NT2/D1 (cell line): ENCODE measurements at places on chromosomes 1 and 21.
A peak's percentile ranks its signal among the peaks of the same experiment; 100 is the strongest.

- DNase-seq, result peak; percentile 43
Observed at GRCh38 chr1:169340882-169341281, 26.7 kb downstream of the NME7 start.

DNA sequence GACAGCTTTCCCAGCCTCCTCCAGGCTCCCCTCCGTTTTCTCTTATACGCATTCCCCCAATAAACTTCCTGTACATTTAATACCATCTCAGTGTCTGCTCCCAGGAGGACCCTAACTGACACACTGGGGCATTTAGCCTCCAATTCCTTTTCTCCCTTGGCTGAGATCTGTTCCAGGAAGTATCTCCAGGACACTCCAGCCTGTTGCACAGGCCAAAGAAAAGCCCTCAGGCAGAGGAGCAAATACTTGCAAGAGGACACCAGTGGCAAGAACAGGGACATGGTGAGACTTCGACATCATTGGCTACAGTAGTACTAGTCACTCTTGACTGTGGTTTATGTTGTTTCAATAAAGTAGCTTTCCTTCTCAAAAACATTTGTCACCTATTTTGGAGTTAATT lies 4.7 kb upstream of the SYNJ1 start:
- no peak for DNase-seq

GRCh38 chr21:41283211-41283818 lies 33.3 kb upstream of the FAM3B start:
- DNase-seq, result peak; percentile 74

GRCh38 chr21:43001316-43001715 lies 27.0 kb downstream of the PKNOX1 start:
- DNase-seq, result no peak

DNA sequence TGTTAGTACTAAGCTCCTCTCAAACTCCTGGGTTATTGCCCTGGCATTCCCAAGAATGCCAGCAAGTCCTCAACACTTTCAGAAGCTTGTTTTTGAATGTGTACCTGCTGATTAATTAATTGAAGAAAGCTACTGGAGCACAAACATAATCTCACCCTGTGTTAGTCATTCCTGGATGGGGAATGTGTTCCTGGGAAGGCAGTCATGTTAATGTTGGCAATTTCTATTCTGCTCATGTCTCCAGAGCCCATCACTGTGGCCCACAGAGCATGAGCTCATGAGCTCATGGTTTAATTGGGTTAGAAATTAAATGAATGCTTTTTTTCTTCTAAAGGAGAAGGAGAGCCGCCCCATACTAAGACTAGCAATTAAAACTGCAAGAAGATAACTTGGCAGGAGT lies 31.9 kb upstream of the KCNA3 start:
- DNase-seq, result no peak

DNA sequence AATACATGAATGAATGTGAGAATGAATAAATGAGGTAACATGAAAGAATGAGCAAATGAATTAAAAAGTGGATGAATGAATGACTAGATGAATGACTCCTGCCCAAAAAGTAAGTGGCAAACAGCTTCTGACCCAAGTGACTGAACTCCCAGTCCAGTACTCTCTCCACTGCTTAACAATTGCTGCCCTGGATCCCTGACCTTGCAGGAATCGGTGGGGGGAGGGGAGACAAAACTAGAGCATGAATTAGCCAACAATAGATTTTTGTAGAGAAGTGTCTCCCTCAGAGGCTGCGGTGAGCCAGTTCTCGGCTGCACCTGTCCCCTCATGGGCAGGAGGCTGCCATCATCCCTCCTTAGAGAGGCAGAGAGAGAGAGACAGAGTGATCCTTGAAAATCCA lies 5.9 kb upstream of the GRIK3 start:
- DNase-seq, result no peak

GRCh38 chr1:52111492-52111891 lies 30.4 kb upstream of the ZFYVE9 start:
- no peak for DNase-seq

GRCh38 chr1:215660259-215660658 lies 93.2 kb downstream of the KCTD3 start:
- no peak for DNase-seq

DNA sequence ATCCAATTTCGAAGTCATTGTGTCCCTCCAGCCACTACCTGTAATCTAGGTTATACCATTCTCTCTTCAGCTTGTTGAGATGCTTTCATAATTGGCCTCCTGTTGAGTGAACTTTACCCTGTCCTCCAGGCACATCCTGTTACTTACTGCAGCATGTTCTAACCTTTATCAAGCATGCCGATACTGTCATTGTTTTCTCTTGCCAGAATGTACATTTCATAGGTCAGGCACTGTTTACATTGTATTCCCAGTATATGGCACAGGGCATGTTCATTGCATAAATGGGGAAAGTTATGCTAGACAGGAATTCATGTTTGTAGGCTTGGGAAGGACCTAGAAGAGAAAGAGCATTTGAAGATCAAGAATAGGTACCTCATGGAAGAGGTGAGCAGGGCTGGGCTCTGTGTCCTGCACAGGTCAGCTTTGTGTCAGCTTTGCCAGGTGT lies 10.2 kb downstream of the CXADR start:
- DNase-seq, result no peak

- DNase-seq, result no peak
Observed at GRCh38 chr1:11720525-11720924, 15.4 kb upstream of the AGTRAP start.

DNA sequence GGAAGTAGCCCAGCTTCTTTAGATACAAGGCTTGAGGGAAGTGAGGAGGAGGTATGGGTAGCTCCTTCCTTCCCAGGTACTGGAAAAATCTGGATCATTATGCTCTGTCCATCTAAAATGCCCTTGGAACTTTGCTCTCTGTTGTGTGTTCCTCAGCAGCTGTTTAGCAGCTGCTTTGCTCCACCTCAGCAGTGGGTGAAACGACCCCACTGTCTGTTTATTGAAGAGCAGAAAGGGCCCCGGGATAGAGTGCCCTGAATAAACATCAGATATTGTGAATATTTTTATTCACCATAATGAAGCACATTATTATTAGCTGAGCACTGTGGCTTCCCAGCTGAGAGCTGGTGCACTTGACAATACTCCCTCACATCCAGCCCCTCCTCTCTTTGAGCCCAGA lies 237.9 kb downstream of the PBX1 start:
- no peak for DNase-seq

DNA sequence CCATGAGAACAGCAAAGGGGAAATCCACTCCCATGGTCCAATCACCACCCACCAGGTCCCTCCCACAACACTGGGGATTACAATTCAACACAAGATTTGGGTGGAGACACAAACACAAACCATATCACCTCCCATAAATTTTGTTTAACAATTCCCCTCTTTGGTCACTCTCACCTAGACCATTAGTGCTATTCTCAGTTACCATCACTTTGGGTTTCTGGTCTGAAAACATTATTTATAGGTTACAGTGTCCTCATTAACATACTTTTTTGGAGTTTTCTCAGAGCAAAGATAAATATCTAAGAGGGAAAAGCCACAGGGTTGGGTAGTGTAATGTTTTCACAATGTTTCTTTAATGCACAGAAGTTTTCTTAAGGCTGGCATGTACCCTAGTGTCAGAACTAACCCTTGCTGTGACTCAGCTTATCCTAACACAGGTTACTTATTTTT lies 47.7 kb upstream of the DNAH14 start:
- DNase-seq, result no peak

- DNase-seq, result no peak
Observed at GRCh38 chr1:161187311-161187710, 10.0 kb upstream of the B4GALT3 start.

- DNase-seq, result no peak
Observed at GRCh38 chr1:66290761-66291530, 243.0 kb upstream of the SGIP1 start.

DNA sequence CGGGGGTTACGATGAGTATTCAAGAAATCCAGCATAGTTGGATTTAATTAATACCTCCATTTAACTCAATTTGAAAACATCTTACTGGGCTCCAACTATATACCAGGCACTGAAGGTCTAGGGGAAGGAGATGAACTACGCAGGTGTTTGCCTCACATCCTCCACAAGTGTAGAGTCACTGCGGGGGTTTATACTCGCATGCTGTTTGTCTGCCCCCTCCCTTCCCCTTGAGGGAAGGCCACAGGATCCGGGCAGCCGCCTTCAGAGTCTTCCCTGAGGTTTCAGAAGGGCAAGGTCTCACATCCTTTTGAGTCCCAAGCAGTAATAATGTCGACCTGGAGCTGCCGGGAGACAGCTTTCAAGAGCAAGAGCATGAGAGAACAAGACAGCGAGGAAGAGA lies 142.4 kb upstream of the GALNT2 start:
- no peak for DNase-seq

DNA sequence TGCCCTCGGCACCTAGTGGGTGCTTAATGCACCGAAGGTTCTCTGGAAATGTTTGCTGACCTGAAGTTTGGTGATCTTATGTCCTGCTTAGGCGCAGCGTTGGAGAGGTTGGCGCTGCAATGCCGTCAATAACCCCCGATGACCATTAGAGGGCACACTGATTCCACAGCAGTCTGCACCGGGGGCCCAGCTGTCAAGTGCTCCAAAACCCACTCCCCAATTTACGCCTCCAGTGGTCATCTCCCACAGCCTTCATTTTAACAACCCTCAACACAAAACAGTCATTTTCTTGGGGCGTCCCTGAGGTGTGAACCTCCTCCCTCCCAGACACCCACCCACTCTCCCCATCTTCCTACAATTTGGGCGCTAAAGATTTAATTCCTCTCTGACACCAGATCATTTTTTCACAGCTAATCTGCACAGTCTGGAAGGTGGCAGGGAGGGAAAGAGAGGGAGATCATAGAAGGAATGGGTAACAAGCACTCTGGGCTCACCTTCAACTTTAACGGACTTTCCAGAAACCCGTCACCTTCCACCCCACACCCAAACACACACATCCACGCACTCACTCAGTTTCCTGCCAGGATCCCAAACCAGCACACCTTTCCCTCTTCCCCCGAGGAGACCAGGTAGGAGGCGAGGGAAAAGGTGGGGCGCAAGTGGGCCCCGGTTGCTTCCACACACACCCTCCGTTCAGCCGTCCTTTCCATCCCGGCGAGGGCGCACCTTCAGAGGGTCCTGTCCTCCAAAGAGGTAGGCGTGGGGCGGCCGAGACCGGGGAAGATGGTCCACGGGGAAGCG lies 570 bp upstream of the NPR1 start:
- DNase-seq, result peak; percentile 69

GRCh38 chr21:38908537-38908936 lies 102.8 kb downstream of the ETS2 start:
- DNase-seq, result no peak

DNA sequence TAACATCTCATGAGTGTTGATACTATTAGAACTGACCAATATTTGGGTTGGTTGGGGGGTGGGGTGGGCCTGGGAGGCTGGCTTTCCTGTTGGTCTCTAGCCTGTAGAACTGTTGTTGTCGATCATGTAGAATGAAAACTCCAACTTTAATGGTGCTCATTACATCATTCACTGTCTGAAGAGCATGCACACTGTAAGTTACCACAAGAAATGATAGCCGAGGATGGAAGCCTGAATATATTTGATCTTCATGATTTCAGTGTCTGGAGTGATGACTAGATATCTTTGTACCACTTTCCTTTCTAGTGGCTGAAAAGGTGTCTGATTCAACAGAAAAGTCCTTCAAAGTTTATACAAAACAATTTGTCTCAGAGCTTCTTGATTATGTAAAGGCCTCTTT lies 123.6 kb downstream of the XCL2 start:
- no peak for DNase-seq

DNA sequence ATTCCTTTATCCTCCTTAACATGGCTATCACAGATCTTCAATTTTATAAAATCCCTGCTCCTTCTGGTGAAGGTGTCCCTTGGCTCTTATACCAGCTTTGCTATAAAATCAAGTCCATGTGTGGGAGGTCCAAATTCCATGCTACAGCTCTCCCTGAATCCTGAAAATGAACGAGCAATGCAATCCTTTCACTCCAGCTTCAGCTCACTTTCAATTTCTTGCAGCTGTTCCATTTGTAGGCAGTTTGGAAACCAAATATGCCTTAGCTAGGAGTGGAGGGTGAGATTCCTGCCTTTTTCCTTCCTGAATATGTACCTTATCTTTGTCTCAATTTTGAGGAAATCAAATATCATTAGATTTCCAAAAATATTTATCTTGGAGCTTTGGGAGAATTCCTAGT lies 402.6 kb downstream of the TTLL7 start:
- DNase-seq, result no peak

- no peak for DNase-seq
Observed at GRCh38 chr1:200253774-200254495, 155.9 kb downstream of the ZNF281 start.

- no peak for DNase-seq
Observed at GRCh38 chr1:788835-789234, 102.4 kb upstream of the OR4F16 start.

DNA sequence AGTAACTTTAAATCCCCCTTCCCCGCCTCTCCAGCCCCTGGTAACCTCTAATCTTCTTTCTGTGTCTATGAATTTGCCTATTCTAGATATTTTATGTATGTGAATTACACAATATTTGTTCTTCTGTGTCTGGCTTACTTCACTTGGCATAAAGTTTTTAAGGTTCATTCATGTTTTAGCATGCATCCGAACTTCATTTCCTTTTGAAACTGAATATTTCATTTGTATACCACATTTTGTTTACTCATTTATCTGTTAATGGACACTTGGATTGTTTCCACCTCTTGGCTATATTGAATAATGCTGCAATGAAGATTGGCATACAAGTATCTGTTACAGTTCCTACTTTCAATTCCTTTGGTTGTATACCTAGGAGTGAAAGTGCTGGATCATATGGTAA lies 205.3 kb downstream of the TM2D1 start:
- no peak for DNase-seq
